Suppressor macrophage (primary cell): ENCODE measurements at places on chromosomes 2 and 18.
A peak's percentile ranks its signal among the peaks of the same experiment; 100 is the strongest.

- DNase-seq: no peak
Observed at GRCh38 chr18:69365658-69366057, 35.0 kb upstream of the DOK6 start.

GRCh38 chr2:195610717-195611116 lies 46.3 kb upstream of the SLC39A10 start:
- DNase-seq: peak; percentile 17

DNA sequence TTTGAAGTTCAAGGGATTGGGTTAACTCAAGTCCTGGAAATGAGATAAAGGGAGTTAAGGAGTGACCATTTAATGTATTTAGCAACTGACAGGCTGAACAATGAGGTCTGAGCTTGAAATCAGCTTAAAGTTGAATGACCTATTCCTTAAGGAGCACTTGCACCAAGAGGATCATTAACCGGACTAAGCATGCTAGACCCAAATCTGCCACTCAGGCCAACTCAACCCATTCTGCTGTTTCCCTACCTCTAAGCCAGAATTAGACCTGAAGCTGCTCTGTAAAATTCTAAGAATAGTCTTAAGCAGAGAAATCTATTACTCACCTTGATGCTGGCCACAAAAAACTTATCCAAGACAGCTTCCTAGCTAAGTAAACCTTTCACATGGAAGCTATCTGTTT lies 59.8 kb downstream of the SPRED2 start:
- no peak for DNase-seq

- peak; percentile 18 for DNase-seq
Observed at GRCh38 chr2:172242961-172243360, 140.3 kb upstream of the DLX2 start.

DNA sequence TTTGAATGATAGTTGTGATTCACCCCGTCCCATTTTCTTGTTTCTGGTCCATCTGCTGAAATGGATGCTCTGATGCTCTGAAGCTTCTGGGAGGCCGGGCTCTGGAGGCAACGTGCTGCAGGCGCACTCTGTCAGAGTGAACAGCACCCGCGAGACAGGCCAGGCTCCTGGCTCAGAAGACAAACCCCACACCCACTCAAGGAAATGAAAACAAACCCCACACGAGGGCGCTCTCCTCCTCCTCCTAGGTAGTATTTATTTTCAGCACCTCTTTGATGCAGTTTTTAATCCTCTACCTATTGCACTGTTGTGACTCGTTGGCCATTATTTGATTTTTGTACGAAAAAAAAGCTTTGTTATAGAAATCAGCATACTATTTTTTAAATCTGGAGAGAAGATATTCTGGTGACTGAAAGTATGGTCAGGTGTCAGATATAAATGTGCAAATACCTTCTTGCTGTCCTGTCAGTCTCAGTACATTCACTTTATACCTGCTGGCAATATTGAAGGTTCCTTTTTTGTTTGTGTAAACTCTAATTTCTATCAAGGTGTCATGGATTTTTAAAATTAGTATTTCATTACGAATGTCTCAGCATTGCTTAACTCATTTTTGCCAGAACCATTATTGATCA lies 10.3 kb upstream of the CHST10 start:
- peak; percentile 73 for DNase-seq

DNA sequence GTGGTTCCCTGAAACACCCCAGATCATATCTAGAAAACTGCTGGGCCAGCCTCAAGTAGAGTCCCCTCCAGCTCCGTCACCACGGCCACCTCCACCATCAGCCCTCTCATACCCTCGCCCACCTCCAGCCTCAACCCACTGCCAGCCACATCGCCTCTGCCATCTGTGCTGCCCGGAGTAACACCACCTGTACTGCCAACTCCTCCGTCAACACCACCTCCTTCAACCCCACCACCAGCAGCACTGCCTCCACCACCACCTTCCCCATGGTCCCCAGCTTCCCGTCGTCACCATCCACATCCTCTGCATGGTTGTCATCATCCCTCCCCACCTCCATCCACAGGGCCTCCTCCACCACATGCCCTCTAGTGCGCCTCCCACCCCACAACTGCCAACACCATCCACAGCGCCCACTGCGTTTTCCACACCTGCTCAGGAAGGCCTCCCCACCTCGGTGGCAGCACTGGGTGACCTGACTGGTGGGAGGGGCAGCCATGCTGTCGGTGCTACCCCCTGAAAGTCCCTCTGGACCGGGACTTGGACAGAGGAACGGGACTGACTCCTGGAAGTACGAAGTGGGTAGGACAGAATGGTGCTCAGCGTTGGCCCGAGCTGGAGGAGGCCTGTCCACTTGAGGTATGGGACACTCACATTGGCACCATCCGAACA lies 1.6 kb downstream of the SNED1 start:
- DNase-seq: no peak

DNA sequence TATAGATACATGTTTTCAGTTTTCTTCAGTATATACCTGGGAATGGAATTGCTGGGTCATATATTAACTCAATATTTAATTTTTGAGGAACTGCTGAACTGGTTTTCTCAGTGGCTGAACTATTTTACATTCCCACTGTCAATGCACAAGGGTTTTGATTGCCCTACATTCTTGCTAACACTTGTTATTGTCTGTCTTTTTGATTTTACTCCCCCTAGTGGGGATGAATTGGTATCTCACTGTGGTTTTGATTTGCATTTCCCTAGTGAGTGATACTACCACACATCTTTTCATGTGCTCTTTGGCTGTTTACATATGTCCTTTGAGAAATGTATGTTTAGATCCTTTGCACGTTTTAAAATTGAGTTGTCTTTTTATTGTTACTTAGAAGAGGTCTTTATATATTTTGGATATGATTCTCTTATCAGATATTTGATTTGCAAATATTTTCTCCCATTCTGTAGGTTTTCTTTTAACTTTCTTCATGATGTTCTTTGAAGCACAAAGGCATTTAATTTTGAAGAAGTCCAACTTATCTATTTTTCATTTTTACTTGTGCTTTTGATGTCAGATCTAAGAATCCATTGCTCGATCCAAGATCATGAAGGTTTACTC lies 36.2 kb downstream of the ASB1 start:
- peak; percentile 59 for DNase-seq

GRCh38 chr18:72089432-72089831 lies 454.7 kb downstream of the CBLN2 start:
- DNase-seq: no peak

DNA sequence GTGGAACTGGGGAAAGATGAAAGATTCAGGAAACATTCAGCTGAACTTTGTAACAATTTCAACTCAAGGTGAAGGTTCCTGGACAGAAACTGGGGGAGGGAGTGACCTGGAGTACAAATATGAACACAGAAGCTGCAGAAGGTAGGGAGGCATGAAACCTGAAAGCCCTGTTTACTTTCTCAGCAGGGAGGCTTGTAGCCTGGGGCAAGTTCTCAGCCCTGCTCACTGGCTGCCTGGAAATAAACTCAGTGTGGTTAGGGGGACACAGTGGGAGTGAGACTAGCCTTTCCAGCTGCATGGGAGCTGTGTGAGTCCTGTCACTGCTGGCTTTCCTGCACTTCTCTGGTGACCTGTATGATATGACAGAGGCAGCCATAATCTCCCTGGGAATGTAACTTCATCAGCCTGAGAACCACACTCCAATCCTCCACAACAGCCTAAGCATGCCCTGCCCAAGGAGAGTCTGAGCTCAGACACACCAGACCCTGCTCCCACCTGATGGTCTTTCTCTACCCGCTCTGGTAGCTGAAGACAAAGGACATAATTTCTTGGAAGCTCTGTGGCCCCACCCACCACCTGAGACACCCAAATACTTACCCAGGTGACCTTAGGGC lies 77.0 kb downstream of the ZSWIM2 start:
- no peak for DNase-seq

DNA sequence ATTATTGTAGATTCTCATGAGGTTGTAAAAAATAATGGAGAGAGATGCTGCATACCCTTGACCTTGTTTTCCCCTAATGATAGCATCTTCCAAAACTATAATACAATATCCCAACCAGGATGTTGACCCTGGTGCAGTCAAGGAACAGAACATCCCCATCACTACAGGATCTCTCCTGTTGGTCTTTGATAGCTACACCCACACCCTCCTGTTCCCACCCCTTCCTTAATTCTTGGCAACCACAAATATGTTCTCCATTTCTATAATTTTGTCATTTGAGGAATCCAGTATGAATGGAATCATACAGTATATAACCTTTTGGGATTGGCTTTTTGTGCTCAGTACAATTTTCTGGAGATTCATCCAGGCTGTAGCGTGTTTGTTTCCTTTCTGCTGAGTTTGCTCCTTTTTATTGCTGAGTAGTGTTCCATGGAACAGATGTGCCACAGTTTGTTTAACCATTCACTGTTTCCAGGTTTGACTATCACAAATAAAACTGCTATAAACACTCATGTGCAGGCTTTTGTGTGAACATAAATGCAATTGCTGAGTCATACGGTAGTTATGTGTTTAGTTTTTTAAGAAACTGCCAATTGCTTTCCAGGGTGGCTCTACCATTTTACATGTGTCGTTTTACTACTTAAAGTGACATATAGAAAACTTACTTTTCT lies 22.2 kb downstream of the MCFD2 start:
- no peak for DNase-seq

DNA sequence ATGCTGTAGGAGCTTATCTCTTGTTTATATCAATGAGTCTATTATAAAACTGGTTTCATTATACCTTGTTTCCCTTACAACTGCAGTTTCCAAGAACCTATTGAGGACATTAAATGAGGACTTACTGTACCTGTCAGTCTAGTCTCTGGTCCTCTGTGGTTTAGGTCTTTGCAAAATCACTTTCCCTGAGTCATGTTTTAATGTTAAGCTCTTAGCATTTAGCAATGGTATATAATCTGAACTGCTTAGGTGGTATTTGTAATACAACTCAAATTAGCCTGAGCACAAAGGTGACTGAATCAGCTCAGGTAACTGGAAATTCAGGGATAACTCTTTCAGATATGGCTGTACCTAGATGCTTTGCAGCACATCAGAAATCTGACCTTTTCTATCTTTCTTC lies 418.3 kb upstream of the SPRED2 start:
- DNase-seq: no peak

- peak; percentile 21 for DNase-seq
Observed at GRCh38 chr2:74391209-74391579, 11.1 kb upstream of the DCTN1 start.

- no peak for DNase-seq
Observed at GRCh38 chr18:8264861-8265411, 344.3 kb upstream of the RAB12 start.

- DNase-seq: no peak
Observed at GRCh38 chr2:37973615-37974353, 48.7 kb downstream of the RMDN2 start.

DNA sequence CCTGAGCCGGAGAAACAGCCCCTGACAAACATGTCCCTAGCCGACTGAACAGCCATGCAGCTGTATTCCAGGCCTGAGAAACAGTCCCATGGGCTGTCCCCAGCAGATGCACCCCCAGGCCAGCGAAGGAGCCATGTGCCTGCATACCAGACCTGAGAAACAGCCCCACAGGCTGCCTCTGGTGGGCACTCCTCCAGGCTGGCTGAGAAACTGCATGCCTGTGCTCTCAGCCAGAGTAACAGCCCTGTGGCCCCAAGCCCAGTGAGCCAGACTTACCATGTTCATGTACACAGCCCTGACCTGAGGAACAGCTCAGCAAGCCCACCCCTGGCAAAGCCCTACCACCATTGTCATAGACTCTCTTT lies 24.8 kb downstream of the BOLL start:
- DNase-seq: no peak

GRCh38 chr2:200765995-200766660 lies 45.6 kb upstream of the BZW1 start:
- DNase-seq: no peak

- DNase-seq: peak; percentile 67
Observed at GRCh38 chr2:102159295-102159694, 16.7 kb downstream of the IL1R1 start.
